HCEC 1CT (cell line): ENCODE measurements at places on chromosomes 7 and 10.

DNA sequence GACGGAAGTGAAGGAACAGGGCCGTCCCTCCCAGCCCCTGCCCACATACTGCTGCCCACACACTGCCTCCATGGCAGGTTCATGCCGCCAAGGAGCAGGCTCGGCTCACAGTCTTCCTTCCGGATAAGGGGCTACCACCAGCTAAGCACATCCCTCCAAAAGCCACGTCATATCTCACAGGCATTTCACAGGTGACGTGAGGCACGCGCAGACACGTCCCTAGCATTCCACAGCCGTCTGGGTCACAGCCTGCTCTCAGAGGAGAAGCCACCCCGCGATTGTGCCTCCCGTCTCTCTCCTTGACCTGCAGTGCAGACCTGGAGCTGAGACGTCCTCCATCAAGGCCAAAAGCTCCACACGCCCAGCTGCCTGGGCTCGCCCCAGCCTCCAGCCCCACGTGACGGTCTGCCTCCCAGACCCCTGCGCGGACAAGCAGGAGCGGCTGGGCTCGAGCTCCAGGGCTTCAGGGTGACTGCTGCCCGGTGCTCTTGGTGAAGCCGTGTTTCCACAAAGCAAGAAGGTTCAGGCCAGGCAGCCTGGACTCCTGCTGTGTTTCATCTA is 114.0 kb downstream of the MAD1L1 start:
- DNase-seq: no peak

DNA sequence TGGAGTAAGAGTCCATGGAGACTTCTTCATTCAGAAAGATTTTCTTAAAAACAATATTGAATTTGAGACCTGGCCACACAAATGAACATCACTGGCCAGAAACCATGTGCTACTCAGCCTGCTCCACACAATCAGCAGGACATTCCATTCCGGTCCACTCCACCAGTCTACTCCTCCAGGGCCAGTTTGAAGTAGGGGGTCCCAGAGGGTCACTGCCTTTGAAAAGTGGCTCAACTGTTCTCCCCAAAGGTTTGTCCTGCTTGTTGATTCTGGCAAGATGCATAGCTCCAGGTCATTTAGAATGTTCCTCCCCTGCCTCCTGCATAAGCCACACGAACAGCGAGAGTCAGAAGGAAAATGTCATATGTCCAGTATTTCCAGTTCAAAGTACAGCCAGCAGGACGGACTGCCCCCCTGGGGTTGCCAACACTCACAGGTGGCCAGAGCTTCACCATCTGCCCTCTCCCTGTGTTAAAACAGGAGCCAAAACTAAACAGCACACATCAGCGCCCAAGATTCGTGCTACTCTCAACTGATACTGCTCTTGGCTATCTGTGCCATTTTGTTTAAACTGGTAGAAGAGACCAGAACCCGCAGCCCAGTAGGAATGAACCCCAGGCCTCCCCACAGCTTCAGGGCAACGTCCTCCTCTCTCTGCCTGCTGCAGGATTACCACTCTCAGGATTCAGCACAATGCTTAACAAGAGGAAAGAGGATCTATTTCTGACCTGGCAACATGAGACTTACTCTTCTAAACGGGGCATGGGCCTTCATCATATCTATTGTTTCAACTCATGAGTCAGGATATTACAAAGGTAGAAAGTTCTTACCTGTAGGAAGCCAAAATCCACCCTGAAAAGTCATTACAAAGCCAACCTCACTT is 11.3 kb downstream of the GRB10 start:
- DNase-seq: no peak

DNA sequence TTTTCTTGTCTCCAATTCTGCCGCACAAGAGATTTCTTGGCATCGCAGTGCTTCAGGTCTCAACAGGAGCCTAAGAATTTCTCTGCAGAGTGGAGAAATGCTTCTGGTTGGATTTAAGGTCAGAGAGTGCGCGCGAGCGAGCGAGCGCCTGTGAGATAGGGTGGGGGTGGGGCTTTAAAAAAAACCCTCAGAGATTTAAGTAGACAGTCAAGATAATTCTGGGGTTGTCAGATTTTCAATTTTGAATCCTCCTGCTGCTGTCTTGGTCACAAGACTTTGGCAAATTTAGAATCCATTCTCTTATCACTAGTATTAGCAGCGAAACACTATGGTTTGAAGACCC is 49.7 kb downstream of the CPEB3 start:
- DNase-seq: no peak

DNA sequence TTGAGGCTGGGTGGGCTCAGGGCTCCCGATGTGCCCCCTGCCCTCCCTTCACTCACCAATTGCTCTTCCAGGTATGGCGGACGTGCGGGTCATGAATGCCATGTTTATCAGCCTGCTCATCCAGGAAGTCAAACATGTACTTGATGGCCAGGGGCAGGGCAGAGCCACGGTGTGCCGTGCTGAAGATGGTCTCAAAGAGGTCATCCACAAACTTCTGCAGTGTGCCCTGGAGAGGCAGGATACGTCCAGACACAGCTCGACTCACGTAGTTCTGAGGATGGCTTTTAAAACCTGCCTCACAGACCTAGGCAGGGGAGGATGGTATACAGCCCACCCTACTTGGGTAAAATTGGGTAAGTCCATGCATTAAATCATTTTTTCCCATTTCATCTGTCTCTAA is 431.2 kb downstream of the PLXNA4 start:
- no peak for DNase-seq

DNA sequence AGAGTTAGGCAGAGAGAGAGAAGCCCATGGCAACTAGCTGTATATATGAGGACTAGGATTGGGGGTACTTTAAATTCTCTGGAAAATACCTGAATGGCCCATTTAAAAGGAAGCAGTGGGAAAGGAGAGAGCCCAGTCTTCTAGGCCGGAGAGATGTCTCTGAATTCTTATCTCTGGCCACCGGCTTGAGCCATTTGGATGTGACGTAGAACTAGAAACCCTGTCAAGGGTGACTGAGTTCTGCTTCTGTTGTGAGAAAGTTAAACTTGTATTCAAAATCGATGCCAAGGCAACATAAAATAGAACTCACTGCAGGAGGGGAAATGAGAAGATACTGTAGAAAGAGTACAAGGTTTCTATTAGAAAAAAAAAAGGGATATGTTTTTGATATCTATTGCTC is 6.3 kb upstream of the GSTK1 start:
- DNase-seq: no peak

DNA sequence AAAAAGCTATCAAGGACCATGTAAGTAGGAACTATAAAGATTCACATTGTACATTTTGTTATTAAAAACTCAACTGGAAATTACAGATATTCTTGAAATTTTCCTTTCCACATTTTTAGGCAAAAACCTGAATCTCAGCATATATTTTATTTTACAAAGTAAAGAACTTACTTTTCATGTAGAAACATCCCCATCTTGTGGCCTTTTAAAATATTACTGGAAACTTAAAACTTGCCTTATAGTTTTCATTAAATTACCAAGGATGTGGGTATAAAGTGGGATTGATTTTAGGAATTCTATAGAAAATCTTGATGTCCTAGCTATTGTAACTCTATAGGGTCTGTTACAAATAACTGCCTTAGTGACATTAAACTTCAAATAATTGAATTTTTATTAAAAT is 10.6 kb downstream of the DBF4 start:
- peak; percentile 31 for DNase-seq
